ENCODE measurements at places on chromosomes 1 and 21.

DNA sequence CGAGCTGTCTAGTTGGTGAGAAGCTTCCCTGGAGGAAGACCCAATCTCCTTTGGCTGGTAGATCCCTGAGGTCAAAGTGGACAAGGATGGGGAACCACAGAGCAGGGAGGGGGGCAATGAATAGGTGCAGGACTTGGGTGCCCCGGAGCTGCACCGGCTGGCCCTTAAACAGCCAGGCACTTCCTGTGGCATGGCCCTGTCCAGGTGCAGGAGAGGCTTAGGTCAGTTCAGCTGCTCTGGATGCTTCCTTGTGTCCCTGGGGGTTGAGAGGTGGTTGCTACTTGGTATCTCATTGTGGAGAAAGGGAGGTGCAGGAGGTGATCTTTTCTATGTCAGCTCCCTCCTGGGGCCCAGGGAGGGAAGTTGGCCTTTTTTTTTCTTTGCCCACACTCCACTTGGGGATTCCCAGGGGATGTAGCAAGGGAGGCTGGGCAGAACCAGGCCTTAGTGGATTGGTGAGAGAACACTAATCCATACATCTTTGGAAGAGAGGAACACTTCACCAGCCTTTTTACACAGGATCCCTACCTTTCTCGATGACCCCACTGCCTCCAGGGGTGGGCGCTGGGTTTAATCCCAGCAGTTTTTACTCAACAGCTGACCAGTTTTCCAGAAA is 1.2 kb upstream of the ST3GAL3 start:
- DNase-seq = peak; percentile 50

DNA sequence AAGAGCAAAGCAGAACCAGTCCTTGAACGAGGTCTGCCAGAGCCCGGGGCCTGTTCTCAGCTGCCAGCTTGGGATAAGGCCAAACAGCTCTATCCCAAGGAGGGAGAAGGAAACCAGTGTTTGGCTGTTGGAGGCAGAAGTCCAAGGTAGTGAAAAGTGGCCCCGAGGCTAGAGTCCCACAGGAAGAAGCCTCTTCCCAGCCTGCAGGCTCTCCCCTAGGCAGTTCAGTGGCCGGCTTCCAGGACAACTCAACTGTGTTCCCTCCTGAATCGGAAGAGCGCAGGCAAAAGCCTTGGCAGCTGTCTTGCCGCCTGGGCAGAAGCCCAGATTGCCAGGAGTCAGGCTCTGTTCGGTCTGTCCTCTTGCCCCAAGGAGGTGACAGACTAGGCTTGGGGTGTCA is 19.3 kb downstream of the QSOX1 start:
- no peak for DNase-seq

DNA sequence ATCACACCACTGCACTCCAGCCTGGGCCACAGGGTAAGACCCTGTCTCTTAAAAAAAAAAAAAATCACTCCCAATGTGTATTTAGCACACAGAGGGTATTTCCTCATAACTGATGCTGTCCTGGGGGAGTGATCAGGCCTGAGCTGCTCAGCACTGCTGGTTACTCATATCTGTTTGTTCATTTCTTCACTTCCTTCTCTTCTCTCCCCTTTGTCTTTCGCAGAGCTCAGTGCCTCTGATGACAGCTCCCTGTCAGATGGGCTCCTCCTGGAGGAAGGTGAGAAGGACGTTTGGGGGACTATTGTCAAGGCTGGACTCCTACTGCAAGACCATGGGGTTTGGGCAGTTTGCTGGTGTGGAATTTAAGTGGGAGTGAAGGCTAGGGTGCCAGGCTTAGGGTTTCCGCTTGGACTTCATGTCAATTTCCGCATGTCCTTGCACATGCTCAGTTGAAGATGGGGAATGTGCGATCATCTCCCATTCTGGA is 13.0 kb downstream of the INAVA start:
- DNase-seq = no peak

DNA sequence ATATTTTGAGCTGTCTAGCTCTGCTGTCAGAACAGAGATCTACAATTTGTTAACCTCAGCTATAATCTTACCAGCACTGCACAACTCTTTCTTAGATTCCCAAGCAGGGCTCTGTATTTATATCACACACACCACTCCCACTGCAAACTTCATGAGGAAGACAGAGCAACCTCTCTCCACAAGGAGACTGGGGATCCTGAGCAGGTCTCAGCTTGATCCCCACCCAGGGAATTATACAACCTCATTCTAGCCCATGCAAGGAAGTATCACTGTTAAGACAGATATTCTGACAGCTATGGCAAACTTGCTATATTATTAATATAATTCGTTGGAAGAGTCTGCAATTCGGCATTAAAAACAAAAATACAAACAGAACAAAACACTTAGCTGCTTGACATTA is 40.4 kb downstream of the EGLN1 start:
- DNase-seq = no peak

GRCh38 chr1:183883623-183884022 is 78.7 kb downstream of the RGL1 start:
- no peak for DNase-seq

DNA sequence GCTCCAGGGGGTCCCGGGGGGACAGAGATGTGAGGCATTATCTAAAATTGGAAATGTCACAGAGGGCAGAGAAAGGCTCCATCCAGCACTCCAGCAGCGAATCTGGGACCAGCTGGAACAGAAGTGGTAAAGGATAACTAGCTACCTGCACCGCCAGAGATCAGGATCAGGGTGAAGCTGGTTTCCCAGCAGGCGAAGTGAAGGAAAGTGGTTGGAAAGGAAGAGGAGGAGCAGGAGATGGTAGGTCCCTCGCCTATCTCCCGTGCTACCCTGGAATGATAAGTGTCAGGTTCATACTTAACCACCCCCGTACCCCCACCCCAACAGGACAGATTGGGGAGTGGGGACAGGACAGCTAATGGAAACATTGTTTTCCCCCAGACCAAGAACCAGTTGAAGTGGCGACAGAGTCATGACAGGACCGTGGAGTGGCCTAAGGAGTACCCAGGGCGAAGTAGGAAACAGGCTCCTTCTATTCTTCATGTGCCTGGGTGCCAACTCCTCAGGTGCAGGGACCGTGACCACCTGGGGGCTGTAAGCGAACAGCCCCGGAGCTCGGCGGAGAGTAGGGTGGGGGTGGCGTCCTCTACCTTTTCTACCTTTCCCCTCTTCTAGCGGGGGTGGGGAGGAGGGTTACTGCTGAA is 717 bp downstream of the B4GALT3 start:
- no peak for DNase-seq

DNA sequence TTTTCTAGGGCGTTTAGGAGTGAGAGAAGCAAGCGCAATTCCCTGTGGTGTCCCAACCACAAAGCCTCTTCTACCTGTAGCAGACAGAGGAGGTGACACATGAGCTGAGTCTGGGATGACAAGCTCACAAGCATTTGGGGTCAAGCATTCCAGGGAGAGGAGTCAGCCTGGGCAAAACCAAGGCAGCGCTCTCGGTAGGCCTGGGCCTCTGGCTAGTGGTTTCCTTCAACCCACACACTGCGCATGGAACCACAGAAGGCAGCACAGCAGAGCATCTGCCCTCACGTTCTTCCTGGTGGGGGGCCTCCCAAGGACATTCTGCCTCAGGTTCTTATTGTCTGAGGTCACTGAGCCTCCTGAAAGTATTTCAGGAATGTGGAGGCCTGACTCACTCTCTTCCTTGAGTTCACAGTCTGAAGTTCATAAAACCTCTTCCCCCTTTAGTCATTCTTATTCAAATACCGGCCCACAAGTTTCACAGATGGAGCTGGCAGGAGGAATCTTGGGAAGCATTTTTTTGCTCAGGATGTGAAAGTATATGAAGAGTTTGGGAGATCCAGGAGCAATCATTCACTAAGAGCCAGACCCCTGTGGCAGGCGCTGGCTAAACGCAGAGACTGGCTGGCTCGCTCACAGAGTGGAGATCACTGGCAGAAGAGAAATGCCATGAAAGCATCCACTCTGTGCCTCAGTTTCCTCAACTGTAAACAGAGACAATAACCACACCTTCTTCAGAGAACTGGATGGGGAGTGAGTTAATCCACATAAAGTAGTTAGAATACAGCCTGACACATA is 26.8 kb downstream of the CCN1 start:
- peak; percentile 99 for DNase-seq

DNA sequence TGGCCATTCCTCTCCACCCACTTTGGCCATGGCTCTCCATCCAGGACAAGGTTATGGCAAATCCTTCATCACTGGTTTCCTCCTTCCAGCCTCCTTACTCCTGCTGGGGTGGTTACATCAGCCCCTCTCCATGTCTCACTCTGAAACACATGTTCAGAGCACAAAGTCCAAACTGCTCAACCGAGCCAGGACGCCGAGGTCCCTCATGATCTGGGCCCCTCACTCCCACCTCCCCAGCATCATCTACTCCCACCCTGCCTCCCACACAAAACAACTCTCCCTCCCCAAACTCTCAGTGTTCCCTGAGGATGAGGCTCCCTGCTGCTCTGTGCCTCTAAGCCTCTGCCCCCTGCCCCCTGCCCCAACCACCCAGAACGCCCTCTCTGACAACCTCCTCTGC is 33.3 kb upstream of the ZBTB40 start:
- DNase-seq = no peak

GRCh38 chr1:179167955-179168354 is 61.5 kb downstream of the ABL2 start:
- DNase-seq = no peak

DNA sequence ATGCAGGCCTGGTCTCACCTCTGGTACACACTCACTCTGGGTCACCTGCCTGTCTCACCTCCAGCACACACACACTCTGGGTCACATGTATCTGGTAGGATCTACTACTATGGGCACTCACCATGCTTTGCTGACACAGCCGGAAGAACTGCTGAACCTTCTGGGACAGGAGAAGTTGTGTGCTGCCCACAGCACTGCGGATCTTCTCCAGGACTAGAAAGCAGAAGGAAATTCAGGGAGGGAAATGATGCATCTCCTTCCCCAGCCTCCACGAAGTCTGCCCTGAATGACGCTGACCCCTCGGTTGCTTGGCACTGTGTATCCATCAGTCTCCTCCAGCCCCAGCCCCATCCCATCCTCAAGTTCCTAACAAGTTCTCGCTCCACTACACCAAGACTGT is 7.9 kb upstream of the SMIM12 start:
- no peak for DNase-seq

- no peak for DNase-seq
Observed at GRCh38 chr1:45785583-45785982, 17.8 kb upstream of the MAST2 start.

GRCh38 chr1:151898519-151898991 is 10.8 kb downstream of the THEM4 start:
- no peak for DNase-seq

- DNase-seq = no peak
Observed at GRCh38 chr21:26739189-26739588, 106.0 kb downstream of the ADAMTS1 start.

GRCh38 chr21:36603221-36603620 is 95.7 kb upstream of the SIM2 start:
- no peak for DNase-seq

- no peak for DNase-seq
Observed at GRCh38 chr1:156390469-156391365, 21.7 kb downstream of the RHBG start.

DNA sequence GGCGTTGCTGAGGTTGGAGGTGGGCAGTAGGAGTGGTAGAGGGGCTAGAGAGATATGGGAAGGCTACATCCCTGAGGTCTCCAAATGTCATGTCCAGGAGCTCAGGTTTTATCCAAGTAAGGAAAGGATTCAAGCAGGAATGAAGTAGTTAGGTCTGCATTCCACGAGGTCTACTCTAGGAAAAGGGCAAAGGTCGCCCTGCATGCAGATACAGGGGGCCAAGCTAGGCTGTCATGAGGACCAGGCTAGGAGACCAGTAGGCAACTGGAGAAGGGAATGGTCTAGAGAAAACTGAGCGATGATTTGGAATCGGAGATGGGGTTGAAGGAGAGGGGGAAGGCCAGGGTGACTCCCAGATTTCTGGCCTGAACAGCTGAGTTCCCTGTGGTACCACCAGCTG is 48.7 kb downstream of the IRF2BP2 start:
- no peak for DNase-seq

DNA sequence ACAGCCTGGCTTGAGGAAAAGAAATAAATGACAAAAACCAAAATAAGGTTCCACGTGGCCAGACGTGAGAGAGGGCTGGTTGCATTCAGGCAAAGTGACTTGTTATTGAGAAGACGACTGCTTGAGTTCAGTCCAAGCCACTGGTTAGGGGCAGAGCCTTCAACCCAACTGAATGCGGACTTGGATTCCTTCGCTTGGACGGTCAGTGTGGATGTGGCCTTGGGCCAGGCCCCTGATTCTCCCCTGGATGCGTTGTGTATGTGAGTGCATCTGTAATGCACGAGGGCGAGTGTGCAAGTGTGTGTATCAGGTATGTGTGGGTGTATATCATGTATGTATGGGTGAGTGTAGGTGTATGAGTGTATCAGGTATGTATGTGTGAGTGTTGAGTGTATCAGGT is 1.9 kb downstream of the PLA2G2F start:
- no peak for DNase-seq

GRCh38 chr1:91844862-91845528 is 41.0 kb downstream of the TGFBR3 start:
- no peak for DNase-seq

- DNase-seq = no peak
Observed at GRCh38 chr1:206812471-206812870, 40.2 kb upstream of the IL10 start.

GRCh38 chr1:221016751-221017150 is 137.5 kb downstream of the HLX start:
- DNase-seq = no peak

DNA sequence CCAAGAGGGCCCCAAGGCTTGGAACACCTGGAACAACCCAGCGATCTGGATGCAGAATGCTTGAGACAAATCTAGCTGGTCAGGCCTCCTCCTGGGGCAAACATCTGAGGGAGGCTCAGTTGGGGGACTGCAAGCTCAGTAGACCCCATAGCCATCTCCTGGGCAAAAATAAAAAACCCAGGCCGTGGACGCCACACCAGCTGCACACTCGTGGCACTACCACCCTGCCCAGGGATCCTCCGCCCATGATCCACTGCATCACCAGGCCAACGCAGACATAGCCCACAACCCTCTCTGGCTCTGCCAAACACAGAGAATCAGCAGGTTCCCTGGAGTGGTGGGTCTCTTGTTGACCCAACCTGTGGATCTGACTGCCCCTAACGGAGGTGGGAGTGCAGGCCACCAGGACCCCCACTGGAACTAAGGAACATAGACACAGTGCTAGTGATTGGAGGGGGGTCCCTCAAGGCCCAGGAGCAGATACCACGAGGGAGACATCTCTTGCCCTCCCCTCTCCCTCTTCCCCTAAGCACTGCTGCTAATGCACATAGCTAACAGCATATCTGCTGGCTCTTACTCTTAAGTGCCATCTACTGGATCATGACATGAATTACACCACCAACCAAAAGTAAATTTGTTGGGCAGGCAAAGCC is 147.2 kb downstream of the CHD1L start:
- DNase-seq = peak; percentile 74
